ENCODE measurements at places on chromosomes 6 and 20.

GRCh38 chr20:63572788-63573646 is 1.0 kb downstream of the HELZ2 start:
- DNase-seq = no peak

DNA sequence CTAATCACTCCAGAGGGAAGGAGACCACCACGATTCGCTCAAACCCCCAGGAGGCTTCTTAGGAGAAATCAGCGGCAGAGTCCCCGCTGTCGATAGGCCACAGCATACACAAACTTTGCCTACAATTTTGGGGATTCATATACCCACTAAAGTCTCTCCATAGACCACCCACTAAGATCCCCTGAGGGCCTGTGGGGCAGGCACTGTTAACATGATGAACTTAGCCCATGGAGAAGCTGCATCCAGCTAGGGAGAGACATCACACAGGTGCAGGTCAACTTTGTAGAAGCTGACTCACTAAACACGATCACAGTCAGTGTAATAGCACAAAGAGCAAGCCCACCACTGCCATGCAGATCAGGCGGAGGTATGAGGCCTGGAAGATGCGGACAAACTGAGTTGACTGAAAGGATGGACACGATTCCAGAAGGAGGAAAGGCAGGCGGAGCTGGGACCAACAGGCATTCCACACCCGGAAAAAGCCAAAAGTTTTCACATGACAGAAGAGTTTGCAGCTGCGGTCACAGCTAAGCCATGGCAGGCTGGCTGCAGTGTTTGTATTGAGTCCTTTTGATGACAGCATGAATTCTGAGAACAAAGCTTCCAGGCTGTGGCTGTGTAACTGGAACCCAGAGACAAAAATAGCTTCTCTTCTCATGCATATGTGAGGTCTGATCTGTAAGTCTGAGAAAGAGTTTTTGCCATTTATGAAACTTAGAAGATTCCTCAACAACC is 75.7 kb upstream of the QKI start:
- DNase-seq = no peak

- peak; percentile 8 for DNase-seq
Observed at GRCh38 chr6:130697995-130698535, 129.1 kb upstream of the SMLR1 start.

GRCh38 chr6:142523515-142524375 is 221.9 kb downstream of the ADGRG6 start:
- DNase-seq = no peak

GRCh38 chr6:30947231-30947630 is 6.5 kb downstream of the MUCL3 start:
- DNase-seq = no peak

GRCh38 chr20:25676164-25676809 is 20.4 kb downstream of the ZNF337 start:
- DNase-seq = no peak

- no peak for DNase-seq
Observed at GRCh38 chr6:147528511-147529145, 20.1 kb downstream of the SAMD5 start.

GRCh38 chr6:133460101-133460500 is 218.9 kb downstream of the EYA4 start:
- no peak for DNase-seq

DNA sequence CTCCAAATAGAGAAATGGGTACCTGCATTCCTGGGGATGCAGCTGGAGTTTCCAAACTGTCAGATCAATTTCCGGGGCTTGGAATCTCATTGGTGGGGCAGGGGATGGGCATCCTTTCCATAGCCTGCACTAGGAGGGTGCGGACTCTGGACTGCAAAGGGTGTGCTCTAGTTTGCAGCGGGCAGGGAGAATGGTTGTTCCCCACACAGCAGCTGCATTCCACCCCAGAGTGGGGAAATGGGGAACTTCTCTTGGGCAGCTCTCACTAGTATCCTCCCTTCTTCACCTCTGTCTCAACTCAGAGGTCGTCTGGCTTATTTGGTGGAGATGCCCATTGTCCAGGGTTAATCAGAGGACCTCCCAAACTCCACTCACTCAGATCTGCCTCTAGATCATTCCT is 34.5 kb upstream of the CDKN1A start:
- no peak for DNase-seq

GRCh38 chr20:46207793-46208192 is 89.7 kb downstream of the CD40 start:
- no peak for DNase-seq

GRCh38 chr20:11041396-11041795 is 367.6 kb upstream of the JAG1 start:
- no peak for DNase-seq

DNA sequence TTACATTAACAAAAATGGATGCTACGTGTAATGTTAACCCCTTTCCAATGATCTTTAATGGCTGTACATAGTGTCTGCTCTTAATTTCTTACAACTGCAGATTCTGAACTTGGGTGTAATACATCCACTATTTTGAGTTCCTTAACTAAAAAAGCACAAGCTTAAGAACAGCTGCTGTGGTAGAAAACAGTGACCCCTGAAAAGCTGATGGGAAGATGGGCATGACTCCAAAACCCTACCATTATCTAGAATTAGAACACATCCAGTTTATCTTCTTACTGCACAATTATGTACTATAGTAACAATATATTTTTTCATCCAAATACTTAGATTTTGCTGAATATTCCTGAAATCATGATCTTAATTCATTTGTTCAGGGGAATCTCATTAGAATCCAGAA is 49.3 kb downstream of the LYRM4 start:
- DNase-seq = no peak

- no peak for DNase-seq
Observed at GRCh38 chr20:13525225-13525940, 113.3 kb downstream of the TASP1 start.

GRCh38 chr6:54990001-54990400 is 143.4 kb downstream of the FAM83B start:
- DNase-seq = no peak

DNA sequence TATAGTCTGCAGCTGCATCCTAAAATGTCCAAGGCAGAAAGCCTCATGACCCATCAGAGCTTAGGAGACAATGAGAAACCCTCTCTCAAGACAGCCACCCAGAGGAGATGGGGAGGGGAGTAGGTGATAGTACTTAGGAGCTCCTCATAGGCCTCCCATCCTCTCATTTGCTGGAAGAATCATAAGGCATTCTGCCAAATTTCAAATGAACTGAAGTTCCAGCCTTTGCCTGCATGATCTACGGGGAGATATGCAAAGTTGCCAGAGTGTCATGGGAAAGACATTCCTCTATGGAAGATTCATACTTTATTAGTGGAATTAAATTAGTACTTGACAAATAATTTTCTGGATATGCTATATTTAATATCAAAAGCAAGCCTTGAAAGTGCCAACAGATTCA is 194.1 kb upstream of the GJE1 start:
- no peak for DNase-seq

- no peak for DNase-seq
Observed at GRCh38 chr6:25952535-25952934, 10.1 kb upstream of the TRIM38 start.

All from stimulated activated CD4-positive, alpha-beta T cell treated with anti-CD3 and anti-CD28 coated beads, Interleukin-1b, Interleukin-23, amount 100 ng/mL, for 1 hour (primary cell).